Fibroblast of upper back skin (primary cell): ENCODE measurements at places on chromosomes 1 and 21.

GRCh38 chr1:238223076-238223640 lies 332.4 kb upstream of the ZP4 start:
- peak; percentile 30 for DNase-seq

DNA sequence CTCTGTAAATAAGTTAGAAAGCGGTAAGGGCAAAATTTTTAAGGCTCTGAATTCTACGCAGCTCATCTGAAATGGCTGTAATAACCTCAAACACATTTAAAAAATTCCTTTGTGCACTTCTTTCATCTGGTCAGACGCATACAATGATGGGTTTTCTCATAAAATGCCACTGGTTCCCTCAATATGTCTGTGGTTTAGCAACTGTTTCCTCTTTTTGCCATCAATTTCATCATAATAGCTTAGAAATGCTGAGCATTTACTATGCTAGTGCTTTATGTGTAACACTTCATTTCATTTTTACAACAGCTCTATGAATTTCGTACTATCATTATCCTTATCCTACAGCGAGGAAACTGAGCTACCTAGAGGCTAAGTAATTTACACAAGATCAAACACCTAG lies 35.3 kb upstream of the DMRTA2 start:
- DNase-seq = peak; percentile 78

DNA sequence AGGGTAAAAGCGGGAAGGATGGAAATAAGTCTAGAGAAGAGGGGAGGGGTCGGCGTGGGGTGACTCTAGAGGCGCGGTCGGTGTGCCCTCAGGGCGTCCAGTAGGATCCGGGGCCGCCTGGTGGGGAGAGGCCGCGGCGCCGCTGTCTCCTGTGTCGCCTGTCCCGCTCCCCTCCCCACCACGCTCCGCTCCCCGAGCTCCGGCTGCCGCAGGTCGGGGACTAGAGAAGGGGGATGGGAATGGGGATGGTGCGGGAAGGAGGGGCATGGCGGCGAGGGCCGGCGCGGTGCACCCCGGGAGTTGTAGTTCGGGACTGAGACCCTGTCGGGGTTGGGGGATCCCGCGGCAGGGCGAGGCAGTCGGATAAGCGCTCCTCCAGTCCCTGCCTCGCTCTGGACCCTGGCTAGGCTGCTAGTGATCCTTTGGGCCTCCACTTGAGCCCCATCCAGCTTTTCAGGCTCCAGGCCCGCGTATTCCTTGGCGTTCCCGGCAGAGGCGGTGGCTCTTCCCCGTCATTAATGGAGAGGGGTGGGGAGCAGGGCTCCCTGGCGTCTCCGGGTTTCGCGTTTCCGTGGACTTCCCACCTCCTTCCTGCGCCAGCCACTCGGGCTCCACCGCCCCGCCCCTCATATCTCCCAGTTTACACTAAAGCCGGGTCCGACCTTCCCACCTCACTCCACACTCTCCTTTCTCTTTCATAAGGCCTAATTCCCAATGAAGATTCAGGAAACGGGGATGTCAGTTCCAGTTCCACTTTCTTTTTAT lies at the start of gene ENTREP3:
Gene ENTREP3, minus strand, starts transcription at position 241 of the 765 bp plus-strand sequence. CDS start 606 bp downstream, outside the sequence.
- DNase-seq = peak; percentile 76

DNA sequence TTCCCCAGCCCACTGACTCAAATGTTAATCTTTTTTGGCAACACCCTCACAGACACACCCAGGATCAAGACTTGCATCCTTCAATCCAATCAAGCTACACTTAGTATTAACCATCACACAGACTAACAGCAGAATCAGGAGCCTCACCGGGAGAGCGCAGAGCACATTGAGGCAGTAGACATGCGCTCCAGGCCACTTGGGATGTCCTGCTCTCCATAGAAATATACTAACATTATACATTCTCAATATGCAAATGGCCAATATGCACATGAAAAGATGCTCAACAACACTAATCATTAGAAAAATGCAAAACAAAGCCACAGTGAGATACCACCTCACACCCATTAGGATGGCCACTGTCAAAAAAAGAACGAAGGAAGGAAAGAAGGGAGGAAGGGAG lies 135.0 kb upstream of the KCNE2 start:
- no peak for DNase-seq

DNA sequence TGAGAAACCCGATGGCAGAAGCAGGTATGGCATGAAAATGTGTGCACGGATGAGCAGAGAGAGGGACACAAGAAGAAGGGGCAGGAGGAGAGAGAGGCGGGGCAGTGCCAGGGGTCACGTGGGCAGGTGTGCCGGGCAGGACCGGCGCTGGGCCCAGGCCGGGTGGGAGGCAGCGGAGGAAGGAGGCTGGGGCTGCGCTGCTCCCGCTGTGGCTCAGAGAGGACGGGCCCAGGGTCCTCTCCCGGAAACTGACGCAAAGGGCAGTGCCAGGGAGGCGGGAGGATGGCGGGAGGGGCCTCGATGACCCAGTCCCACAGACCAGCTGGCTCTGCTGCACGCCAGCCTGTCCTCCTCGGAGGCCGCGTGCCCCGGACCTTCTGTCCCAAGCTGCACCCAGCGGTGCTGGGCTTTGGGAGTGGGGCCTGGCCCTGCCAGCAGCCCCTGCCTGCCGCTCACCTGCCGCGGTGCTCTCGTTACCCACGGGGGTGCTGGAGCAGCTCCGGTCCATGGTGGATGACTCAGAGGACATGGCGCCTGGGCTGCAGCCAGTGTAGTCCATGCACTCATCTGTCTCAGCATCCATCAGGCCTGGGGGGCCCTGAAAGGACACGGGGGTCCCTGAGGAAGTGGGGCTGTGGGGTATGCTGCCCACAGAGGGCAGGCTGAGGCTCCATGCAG lies 153.9 kb downstream of the CASZ1 start:
- DNase-seq = no peak

DNA sequence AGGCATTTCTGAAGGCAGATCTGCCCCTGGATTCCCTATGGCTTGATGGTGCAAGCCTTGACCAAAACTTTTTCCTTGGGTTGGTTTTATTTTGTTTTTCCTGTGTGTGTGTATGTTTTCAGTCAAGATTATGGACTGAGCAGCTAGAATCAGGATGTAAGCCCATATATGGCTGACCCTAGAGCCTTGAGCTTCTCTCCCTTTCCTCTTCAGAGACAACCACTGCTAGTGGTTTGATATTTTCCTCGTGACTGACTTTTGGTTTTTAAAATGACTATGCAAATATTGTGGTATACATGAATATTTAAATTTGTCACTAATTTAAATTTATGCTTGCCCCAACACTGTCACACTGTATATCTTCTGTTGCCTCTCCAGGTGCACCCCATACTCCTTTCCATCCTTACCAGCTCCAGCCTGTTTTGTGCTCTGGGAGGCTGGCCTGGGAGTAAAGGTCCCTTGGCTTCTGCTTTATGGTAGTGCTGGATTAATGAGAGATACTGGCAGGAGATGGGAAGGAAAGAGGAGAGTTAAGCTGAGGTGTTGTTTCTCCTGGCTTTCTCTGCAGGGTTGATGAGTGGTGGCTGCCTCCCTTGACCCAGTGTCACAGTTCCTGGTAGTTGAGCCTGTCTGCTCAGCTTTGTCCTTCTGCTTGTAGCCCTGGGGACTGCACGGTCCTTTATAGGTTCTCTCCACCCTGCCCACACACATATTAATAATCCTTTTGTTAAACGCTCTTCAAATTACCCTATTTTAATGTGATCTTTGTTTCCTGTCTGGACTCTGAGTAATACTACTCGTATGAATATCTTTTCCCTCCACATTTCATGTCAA lies 44.4 kb downstream of the RWDD3 start:
- no peak for DNase-seq

- DNase-seq = peak; percentile 42
Measured at GRCh38 chr1:167860231-167860923, 53.6 kb downstream of the ADCY10 start.

DNA sequence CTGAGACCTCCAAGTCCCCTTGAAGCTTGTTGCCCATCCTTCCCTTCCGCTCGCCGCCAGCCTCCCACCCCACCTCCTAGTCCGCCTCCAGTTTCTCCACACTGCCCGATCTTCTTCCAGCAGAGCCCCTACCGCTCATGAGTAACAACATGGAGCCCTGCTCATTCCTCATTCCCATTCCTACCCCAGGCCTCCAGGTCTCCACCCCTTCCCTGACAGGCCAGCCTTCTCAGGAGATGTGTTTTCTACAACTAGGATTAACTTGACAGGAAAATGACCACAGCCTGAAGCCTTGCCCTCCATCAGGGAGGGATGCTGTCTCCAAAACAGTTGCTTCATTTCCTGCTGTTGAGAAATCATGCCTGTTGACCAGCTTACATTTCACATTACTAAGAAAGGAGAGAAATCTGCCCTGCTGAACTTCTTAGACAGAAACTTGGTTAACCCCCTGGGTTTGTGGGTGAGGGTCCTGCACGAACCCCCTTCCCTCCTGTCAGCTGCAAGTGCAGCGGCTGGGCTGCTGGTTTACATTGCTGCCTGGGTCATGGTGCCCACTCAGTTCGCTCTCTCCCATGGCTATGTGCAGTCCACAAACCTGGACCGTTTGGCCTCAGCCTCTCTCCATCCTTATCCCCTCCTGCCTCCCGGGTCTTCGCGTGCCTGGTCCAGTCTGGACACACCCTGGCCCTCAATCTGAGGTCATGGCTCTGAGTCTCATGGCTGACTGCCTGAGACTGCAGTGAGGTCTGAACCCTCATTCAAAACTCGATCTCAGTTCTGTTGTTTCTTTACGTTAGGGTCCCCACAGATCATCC lies 16.1 kb upstream of the CHI3L1 start:
- peak; percentile 85 for DNase-seq

GRCh38 chr1:22133931-22134324 lies 9.0 kb downstream of the WNT4 start:
- DNase-seq = no peak

- DNase-seq = no peak
Measured at GRCh38 chr1:27133991-27134390, 20.9 kb downstream of the SLC9A1 start.

DNA sequence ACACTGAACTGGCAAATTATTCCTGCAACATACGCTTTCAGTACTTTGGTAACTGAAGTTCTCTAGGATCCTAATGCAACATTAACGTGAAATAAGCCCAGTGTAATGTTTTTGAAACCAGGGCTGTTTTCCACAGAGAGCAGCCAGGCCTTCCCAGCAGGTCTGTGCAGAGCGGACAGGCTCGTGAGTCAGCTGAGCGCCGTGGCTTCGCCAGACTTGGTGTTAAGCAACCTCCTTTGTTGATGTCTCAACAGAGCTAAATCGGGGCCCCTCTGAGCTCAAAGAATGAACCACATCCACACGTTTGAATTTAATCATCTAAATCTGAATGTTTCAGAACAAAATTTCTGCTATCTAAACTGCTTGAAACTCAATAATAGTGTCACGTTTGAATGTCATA lies 181.8 kb upstream of the FMN2 start:
- DNase-seq = peak; percentile 76

- no peak for DNase-seq
Measured at GRCh38 chr1:36023098-36023769, 60.7 kb upstream of the TEKT2 start.

DNA sequence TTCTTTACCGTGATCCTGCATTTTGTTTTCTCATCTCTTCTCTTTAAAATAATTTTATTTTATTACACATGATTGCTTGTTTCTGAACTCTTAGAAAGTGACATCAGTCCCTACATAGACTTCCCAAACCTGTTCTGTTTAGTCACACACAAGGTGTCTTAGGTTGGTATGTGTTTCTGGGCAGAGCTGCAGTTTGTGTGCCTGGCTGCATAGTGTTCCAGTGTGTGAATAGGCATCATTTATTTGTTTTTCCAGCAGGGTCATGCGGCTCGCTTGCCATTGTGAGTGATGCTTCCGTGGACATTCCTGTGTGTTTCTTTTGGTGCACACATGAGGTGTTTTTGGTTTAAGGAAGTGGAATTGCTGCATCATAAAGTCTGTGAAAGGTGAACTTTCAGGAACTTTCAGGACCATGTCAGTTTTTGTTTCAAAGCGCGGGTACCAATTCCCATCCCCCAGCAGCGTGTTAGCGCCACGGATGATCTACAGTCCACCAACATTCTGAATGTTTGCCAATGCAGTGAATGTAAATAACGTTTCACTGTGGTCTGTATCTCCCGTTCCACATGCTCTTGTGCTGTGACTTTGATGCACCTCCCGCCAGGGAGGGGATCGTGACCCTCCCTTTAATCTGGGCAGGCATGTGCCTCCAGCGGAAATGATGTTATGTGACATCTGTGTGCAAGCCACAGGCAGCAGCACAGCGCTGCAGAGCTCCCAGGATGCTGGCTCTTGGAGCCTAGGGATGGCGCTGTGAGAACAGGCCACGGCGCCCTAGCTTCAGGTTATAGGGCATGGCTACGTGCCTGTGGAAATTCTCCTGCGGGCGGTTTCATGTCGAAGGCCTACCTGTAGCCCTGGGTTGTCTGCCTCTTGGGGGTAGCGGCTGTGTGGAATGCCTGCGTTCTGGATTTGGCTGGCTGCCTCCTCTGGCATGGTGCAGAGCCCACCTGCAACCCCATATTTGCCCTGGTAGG lies 144.6 kb upstream of the COL6A1 start:
- DNase-seq = peak; percentile 32

DNA sequence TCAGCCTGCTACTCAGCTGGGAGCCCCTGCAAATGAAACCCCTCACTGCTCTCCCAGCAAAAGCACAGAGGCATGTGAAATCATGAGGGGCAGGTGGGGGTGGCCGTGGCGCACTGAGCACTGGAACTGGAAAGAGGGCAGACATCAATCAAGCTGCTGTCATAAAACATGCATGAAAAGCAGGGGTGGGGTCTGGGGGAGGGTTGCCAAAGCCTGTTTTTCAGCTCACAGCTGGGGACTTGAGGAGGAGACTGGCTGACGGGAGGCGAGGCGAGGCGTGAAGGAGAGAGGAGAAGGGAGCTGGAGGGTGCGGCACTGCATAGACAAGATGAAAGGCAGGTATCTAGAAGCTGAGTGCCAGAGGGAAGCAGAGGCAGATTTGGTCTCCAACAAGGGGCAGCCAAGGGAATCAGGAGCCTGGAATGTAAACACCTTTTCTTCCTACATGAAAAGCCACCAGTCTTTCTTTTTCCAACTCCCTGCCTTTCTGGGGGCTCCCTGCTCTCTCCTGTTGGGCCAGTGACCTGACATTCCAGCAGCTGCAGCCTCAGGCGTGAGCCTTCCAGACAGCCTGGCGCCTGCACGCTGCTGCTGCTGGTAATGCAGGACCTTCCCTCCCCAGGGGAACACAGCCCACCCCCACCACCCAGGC lies 87.0 kb downstream of the NMNAT2 start:
- DNase-seq = no peak

- no peak for DNase-seq
Measured at GRCh38 chr1:110594456-110595352, 11.5 kb downstream of the KCNA2 start.

GRCh38 chr1:94079080-94079940 lies 41.6 kb downstream of the ABCA4 start:
- DNase-seq = no peak

GRCh38 chr1:230865062-230865817 lies 3.1 kb downstream of the C1orf198 start:
- DNase-seq = no peak
